ENCODE measurements at places on chromosomes 5 and 9.

DNA sequence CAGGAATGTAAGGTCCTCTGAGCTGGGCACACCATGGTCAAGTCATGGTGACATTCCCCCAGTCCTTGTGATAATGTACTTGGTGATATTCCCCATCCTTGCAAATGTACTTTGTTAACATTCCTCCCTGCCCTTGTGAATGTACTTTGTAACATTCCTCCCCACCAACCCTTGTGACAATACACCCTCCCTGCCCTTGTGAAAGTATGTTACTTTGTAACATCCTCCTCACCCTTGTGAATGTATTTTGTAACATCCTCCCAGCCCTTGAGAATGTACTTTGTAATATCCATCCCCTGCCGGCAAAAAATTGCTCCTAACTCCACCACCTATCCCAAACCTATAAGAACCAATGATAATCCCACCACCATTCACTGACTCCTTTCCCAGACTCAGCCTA is 53.3 kb downstream of the RAPGEF6 start:
- no peak for DNase-seq

DNA sequence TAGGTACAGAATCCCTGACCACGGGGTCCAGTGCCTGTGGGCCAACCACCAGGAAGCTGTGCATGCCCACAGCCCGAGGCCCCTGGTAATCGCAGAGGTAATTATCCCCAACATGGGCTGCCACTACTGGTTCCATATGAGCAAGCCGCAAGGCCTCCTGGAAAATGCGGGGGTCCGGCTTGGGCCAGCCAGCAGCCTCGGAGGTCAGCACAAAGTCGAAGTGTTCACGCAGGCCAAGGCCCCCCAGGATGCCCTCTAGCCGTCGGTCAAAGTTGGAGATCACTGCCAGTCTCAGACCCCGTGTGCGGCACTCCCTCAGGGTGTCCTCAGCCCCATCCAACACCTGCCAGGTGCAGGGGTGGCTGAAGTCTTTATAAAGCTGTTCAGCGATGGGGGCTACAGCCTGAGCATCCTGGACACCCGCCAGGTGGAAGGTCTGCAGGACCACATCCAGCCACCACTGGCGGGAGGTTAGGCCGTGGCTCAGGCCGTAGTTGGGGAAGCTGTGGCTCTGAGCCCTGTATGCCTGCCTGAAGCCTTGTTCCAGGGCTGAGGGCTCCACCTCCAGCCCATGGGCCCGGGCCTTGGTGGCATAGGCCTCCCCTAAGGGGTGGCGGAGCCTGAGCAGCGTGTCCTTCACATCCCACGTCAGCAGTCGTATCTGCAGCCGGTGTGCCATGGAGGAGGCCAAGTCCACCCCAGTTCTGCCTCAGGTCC is 3.0 kb downstream of the HDHD3 start:
- no peak for DNase-seq

DNA sequence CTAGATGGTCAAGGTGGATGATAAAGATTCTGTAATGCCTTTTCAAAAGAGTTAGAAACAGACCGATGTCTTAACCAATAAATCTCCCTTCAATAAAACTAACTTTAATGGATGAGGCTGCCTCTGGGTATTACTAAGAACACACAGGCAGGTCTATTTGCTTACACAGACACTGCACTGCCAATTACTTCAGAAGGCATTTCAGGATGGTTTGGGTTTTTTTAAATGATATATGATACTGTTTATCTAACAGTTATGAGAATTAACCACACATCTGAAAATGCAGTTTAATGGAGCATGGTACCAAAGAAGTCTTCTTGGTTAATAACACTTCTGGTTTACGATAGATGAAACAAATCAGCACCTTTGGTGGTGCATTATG is 367.9 kb upstream of the GRAMD2B start:
- DNase-seq: peak; percentile 23

DNA sequence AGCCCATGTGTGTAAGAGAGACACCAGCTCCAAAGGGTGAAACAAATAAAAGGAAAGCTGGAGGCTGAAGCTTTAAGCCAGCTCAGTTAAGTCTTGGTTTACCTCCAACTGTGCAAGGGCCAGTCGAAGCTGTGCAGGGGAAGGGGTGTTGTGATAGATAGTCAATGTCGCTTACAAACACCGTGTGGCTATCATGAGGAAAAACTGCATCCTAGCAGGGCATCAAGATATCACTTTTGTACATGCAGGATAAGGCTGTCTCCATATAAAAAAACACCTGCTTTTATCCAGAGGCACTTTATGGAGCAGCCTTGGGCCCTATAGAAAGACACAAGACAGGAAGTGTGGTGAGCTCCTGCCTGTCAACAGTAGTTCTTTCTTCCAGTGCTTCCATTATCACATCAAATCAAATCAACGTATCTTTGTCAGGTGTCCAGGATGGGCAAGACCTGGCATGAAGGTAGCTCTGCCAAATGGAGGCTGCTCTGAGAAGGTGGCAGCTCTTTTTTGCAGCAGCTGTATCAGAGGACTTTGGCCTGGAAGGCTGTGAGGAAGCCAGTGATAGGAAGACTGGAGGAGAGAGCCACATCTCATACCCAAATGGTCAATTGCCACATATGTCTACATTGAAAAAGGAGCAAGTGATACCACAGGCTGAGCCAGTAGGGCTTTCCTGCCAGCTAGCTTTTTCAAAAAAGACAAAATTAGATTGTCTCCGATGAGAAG is 29.3 kb upstream of the SELENOP start:
- DNase-seq: no peak

GRCh38 chr5:95870105-95870672 is 47.7 kb upstream of the GLRX start:
- DNase-seq: no peak

GRCh38 chr9:95862343-95862742 is 13.1 kb upstream of the ERCC6L2 start:
- no peak for DNase-seq

- no peak for DNase-seq
These were observed 491.7 kb upstream of the PIK3R1 start for GRCh38 chr5:67723873-67724272.

GRCh38 chr9:117258184-117258866 is 156.5 kb downstream of the ASTN2 start:
- no peak for DNase-seq

DNA sequence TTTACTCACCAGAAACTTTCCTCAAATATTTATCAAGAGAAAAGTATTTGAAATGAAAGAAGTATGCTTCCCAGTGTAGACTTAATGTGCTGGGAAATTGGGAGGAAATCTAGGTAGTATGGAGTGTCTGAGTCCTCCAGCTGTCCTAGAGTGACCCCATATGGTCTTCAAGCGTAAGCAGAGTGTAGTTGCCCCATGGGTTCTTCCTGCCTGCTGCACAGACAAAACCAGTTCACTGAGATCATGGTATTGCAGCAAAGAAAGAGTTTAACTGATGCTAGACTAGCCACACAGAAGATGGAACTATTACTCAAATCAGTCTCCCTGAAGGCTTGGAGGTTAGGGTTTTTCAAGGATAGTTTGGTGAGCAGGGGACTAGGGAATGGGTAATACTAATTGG is 114.9 kb upstream of the PRLR start:
- DNase-seq: no peak

DNA sequence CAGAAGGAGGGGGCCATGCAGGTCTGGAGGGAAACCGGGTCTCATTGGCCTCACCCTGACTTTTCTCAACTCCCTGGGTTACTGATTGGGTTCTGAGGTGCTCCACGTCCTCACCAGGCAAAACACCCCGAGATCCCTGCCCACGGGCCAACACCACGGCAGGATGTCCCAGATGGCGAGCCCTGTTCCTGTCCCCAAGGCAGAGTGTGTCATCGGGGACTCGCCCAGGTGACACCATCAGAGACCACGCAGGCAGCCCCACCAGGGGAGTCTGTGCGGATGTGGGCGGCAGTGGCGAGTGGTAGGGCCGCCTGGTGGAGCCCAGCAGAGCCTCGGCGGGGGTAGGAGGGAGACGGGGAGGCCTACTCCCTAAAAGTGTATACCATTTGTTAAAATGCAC is 59.0 kb upstream of the UBAC1 start:
- DNase-seq: no peak

- DNase-seq: no peak
These were observed 189.5 kb downstream of the ACTL7B start for GRCh38 chr9:108666240-108666784.

GRCh38 chr5:68243681-68244080 is 28.1 kb downstream of the PIK3R1 start:
- no peak for DNase-seq

GRCh38 chr9:82969291-82969690 is 93.7 kb downstream of the RASEF start:
- DNase-seq: no peak

GRCh38 chr5:174223355-174223754 is 177.8 kb downstream of the NSG2 start:
- no peak for DNase-seq

GRCh38 chr9:92275541-92275940 is 18.0 kb downstream of the IARS1 start:
- DNase-seq: no peak

DNA sequence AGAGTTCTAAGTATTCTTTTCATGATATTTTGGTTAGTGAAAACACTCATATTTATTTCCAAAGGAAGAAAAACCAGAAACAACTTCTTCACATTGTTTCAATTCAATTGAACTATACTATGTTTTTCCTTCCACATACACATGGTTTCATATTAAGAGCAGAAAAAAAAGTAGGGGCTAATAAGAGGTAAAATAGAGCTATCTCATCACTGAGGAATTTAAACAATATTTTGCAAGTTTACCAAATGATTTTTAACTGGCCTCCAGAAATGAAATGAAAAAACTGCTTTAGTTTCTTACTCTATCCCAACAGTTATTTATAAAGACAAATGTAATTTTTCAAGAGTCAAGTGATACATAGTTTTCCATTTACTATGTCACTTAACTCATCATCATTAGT is 233.5 kb downstream of the RFX3 start:
- no peak for DNase-seq

GRCh38 chr5:151151793-151152192 is 5.8 kb downstream of the ANXA6 start:
- no peak for DNase-seq

- no peak for DNase-seq
These were observed 48.7 kb downstream of the CAMSAP1 start for GRCh38 chr9:135858491-135859185.

- DNase-seq: no peak
These were observed 40.3 kb upstream of the SARDH start for GRCh38 chr9:133778336-133779013.

DNA sequence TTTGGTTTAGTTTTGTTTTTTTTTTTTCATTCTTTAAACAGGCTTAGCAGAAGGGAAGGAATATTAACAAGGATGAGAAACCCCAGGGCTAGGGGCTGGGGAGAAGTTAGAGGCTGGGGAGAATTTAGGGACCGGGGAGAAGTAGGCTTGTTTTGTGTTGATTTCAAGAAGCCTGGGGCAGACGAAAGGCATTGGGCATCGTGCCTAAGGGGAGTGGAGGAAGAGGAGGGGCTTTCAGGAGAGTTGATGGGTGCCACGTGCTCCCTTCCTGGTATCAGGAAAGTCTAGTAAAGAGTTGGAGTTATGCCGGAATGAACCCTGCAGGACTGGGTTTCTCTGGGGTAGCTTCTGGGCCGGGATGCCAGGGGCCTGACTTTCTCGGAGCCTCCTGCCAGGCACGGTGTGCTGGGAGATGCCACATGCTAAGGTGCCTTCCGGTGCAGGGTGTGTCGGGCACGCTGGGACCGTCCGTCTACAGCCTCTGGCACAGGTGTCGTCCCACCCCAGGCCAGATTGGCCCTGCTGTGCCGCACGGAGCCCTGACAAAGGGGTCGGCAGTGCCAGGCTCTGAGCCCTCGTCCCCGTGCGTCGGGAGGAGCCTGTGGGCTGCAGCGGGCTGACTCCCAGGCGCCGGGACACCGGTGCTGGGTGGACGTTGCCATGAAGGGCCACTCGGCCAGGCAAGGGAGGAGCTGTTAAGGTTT is 159.9 kb downstream of the OLFM1 start:
- DNase-seq: no peak

DNA sequence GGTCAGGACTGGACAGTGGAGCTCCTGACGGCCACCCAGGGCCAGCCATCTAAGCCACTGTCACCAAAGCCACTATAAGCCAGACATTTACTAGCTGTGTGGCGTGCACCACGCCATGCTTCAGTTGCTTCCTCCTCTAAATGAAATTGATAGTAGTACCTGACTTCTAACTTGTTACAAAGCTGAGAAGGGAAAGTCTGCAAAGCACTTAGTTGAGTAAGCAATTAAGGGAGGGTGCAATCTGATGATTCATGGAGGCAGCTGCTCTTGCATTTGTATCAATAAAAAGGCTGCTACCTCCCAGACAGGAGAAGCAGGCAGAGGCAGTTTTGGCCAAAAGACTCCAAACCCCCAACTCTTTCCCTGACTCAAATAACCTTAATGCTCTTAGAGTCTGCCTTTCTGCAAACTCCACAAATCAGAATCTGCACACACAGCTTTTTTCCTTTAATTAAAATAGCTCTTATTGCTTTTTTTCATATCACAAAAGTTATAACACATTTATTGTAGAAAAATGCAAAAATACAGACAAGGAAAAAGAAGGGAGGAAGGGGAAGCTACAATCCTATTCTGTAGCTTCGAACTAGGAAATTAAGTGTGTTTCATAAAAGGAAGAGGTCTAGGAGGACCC is 19.3 kb upstream of the RAPGEF1 start:
- DNase-seq: no peak

DNA sequence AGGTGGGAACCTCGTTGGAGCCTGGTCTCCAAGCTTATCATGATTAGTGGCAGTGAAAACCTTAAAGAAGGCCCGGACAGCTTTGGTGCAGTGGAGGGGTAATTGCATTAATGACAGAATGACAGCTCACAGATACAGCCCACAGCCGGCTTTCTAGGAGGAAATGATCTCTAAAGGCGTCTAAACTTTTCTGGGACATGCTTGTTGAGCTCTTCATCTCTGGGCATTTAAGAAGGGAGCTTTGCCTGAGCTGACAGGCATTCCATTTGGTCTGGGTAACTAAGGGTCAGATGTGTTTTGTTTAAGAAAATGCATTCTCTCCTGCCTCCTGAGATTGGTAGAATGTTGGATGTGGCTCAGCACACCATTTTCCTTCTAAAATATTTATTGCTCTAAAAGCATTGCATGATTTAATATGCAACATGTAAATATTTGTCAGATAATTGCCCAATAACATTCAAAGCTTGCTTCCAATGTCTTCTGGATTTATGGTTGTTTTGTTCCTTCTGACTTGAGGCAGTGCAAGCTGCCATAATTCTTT is 4.0 kb downstream of the ANKRD33B start:
- no peak for DNase-seq

DNA sequence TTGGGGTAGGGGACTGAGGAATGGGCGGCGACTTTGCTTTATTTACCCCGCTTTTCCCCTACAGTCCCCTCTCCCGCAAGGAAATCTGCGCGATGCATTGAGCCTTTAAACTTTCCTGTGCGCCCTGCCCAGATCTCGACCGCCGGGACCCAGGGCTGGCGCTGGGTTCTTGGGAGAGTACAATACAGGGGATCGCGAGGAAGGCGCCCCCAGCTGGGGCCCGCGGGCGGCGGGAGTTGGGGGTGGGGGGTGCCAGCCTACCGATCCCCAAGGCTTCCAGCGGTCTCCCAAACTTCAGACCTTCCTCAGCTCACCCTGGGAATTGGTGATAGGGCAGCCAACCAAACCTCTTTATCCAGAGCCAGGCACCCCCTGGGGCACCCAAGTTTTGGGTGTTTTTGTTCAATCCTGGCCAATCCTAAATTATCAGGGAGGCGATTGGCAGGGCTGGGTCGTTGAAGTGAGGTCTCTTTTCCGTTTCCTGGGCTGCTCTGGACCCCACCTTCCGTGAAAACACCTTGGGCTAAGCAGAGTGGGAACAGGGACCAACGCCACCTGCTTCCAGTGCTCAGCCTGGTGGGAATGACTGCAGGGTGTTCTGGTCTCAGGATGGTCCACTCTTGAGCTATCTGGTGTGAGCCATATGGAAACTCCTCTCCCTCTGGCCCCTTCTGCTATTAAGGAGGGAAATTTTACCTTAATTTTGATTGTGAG is 51.4 kb upstream of the DAB2IP start:
- no peak for DNase-seq

GRCh38 chr5:36624277-36624676 is 17.9 kb downstream of the SLC1A3 start:
- DNase-seq: no peak

Data from Caki2 (cell line).